Left lobe of liver (tissue), 2 donors: ENCODE measurements at places on chromosomes 11 and 22. TPM values are rescaled to one million over a fixed set of nuclear protein-coding genes. Genes with fewer than 3 reads are reported as not detected.

The ABCC8 gene
- total RNA-seq, result 0.83 TPM

The OR8K3 gene
- not detected for total RNA-seq

The BBOX1 gene
- total RNA-seq, result 22.6 TPM

The SPCS2 gene
- total RNA-seq, result 104 TPM

The OTOG gene
- total RNA-seq, result not detected

The ACRV1 gene
- total RNA-seq, result not detected

The RAG2 gene
- not detected for total RNA-seq

The C11orf42 gene
- total RNA-seq, result not detected

The MRGPRG gene
- total RNA-seq, result not detected

The PNPLA5 gene
- not detected for total RNA-seq

The LINC01488 gene
- 27.5 TPM for total RNA-seq

The ENTHD1 gene
- not detected for total RNA-seq

The TOM1 gene
- 49.1 TPM for total RNA-seq

The SYT9 gene
- 11.3 TPM for total RNA-seq

The SYCE3 gene
- total RNA-seq, result 0.45 TPM

The UBASH3B gene
- 1.5 TPM for total RNA-seq

The FAM180B gene
- total RNA-seq, result not detected

The TMA7B gene
- total RNA-seq, result not detected

The UBQLN3 gene
- total RNA-seq, result not detected

The MMP12 gene
- not detected for total RNA-seq

The MAPK8IP2 gene
- 0.53 TPM for total RNA-seq

The MN1 gene
- total RNA-seq, result 1.2 TPM

The OR51B4 gene
- not detected for total RNA-seq

The MEN1 gene
- total RNA-seq, result 24.0 TPM

The UBQLNL gene
- 0.23 TPM for total RNA-seq

The CD3E gene
- total RNA-seq, result 1.5 TPM

The CST6 gene
- total RNA-seq, result not detected

The PRDX5 gene
- 96.4 TPM for total RNA-seq

The CDC42BPG gene
- 1.2 TPM for total RNA-seq

The C22orf15 gene
- not detected for total RNA-seq

The LRRC55 gene
- 0.13 TPM for total RNA-seq

The ARFGAP2 gene
- total RNA-seq, result 77.6 TPM

The KCNJ1 gene
- not detected for total RNA-seq

The MIOX gene
- not detected for total RNA-seq

The MIAT gene
- 0.60 TPM for total RNA-seq

The SOX10 gene
- total RNA-seq, result 0.30 TPM

The BRSK2 gene
- total RNA-seq, result 0.18 TPM

The WT1 gene
- total RNA-seq, result not detected

The SPDYC gene
- 1.2 TPM for total RNA-seq

The SHANK3 gene
- total RNA-seq, result 22.8 TPM

The FOSL1 gene
- total RNA-seq, result 0.53 TPM

The ATXN10 gene
- 71.7 TPM for total RNA-seq

The MS4A1 gene
- total RNA-seq, result 0.40 TPM

The APOBEC3B gene
- total RNA-seq, result 0.93 TPM

The TREH gene
- total RNA-seq, result 3.4 TPM

The OR51I2 gene
- not detected for total RNA-seq
